ENCODE measurements at places on chromosomes 4 and X.

- no peak for DNase-seq
These were observed 172.0 kb downstream of the FSTL5 start for GRCh38 chr4:161991811-161992210.

- DNase-seq: no peak
These were observed 276.3 kb downstream of the DCTD start for GRCh38 chr4:182640932-182641331.

GRCh38 chrX:22616867-22617266 is 344.2 kb downstream of the CBLL2 start:
- DNase-seq: no peak

- DNase-seq: no peak
These were observed 59.8 kb downstream of the ZNF711 start for GRCh38 chrX:85303544-85303943.

DNA sequence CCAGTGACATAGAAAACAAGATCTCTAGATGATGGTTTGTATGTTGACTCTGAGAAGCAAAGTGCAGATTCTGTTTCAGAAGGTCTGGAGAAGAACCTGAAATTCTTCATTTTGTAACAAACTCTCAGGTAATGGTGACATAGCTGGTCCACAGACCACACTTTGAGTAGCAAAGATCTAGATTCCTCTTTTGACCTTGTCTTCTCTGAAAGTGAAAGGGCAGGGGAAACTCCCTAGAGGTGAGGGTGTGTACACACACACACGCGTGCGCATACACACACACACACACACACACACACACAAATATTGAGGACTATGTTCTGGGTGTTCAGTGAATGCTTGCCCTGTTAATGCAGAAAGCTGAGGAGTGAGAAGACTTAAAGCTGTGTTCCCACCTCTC is 110.1 kb downstream of the NHSL2 start:
- DNase-seq: no peak

DNA sequence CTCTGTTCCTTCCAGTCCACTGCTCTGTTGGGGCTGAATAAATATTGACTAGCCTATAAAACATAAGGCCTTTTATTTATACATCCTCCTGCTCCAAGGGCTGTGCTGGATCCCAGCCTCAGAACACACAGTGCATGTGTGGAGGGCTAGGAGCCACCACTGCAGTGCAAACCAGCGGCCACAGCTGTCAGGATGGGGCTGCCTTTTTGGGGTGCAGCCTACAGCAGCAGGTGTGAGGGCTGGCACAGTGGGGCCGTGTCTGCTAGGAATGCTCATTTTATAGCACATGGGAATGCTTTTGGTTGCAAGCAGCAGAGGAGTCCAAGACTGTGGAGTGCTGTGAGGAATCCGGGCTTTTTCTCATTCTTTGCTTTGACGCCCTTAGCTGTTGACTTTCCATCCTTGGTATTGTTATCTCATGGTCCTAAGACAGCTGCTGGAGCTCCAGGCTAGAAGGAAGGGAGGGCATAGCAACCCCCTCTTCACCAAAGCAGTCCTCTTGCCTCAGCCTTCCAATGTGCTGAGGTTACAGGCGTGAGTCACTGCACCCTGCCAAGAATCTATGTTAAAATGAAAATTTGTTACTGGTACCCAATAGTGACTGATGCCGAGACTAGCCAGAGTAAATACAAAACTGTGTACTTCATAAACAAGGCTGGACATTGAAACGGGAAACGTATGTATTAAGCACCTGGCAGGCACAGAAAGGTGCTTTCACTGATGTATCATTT is 334.3 kb upstream of the GATB start:
- no peak for DNase-seq

GRCh38 chr4:135032670-135033069 is 831.1 kb upstream of the PABPC4L start:
- no peak for DNase-seq

DNA sequence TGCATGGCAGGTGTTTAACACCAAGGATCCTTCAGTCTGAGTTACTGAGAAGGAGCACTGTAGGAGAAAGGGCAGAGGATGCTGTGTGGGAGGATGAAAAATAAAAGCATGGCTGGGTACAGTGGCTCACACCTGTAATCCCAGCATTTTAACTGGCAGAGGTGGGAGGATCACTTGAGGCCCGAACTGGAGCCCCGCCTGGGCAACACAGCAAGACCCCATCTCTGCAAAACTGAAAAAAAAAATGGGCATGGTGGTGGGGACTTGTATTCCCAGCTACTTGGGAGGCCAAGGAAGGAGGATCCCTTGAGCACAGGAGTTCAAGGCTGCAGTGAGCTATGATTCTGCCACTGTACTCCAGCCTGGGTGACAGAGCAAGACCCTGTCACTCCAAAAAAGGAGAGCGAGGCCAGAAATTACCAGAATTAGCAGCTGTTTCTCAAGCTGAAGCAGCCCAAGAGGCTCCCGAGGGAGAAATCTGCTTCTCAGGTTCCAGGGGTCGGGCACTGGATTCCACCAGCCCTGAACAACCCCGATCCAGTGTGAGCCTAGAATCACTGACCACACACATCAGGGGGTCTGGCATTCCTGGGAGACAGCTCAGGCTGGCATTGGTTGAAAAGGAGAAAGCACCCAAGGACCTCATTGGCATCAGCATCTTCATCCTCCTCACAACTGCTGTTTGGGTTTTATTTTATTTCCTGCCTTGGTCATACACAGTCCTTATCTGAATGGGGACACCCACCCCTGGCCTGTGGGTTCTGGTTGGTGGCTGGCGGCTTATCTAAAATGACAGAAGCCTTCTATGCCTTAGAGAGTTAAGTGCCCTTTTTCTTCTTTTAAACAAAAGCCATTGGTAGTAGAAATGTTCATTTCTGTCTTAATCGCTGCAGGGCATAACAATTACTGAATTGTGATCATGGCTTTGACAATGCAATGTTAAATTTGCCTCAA is 66.3 kb upstream of the TRIM2 start:
- DNase-seq: no peak

- DNase-seq: no peak
These were observed 157.2 kb downstream of the ATP10D start for GRCh38 chr4:47642191-47642830.

GRCh38 chr4:145069361-145069760 is 28.6 kb downstream of the ANAPC10 start:
- DNase-seq: no peak

- no peak for DNase-seq
These were observed 3.4 kb downstream of the YTHDC1 start for GRCh38 chr4:68346461-68346860.

- no peak for DNase-seq
These were observed 312.4 kb upstream of the DIPK2B start for GRCh38 chrX:45513042-45513441.
